ENCODE measurements at places on chromosomes 16 and 17.

DNA sequence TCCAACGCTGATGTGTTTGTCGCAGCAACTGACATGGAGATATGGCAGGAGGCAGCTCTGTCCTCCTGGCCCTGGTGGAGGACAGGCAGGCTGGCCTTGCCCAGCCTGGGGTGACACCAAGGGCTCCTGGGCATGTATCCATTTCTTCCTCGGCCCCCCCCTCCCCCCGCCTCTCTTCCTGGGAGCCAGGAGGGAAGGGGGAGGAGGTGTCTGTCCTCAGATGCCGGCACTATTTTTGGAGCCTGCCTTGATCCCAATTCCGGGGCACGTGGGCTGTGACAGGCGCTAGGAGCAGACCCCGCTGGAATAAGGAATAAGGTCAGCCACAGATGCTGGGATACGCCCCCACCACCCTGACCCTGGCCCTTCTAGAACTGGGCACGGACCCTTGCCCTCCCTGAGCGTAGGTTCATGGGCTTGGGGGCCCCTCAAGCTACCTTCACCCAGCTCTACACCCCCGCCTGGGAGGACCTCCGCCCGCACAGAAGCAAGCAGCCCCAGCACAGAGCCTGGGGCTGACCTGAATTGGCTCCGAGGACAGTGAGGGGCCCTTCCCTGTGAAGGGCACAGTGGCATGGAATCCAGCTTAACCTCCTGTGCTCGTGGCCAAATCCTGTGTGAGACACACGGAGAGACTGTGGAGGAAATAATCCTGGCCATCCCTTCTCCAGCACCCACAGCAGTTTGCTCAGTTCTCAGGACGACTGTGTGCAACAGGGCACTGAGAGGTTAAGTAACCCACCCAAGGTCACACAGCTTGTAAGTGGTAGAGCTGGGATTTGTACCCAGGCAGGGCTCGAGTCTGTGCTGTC is 24.1 kb downstream of the SEC14L5 start:
- no peak for DNase-seq

DNA sequence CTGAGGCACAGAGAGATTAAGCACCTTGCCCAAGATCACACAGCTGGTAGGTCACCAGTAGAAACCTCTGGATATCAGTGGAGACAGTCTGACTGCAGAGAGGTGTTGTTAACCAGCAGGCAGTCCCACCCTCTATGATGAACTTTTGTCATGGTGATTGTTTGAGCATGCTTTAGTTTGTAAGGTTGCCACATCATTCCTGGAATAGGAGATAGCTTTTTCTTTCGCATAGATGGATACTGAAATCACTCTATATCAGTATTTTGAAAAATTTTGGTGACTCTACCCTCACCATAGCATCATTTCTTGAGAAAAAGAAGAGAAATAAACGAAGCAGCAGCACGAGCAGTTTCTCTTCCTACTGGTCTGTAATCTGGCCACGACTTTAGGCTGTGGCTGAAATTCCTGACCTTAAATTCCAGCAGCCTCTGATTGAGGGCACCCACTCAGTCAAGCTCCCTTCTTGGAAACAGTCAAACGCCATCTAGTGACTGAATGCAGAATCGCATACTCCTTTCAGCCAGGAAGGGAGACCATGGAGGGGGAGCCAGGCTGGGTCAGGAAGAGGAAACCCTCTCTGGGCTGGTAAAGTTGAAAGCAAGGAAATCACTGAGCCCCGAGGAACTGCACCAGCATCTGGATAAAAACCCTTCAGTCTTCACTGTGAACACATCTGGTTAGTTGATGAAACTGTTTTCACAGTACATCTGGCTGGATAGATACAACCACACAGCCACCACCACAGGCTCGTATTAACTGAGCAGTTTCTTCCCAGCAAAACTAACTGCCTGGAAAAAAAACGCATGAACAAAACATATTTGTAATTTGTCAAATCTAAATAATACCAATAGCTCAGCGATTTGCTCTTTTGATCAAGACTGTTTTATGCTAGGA is 108.5 kb upstream of the XYLT1 start:
- DNase-seq, result peak; percentile 12

- DNase-seq, result no peak
Observed at GRCh38 chr16:3187798-3188674, at the start of gene OR1F1. OR1F1 (plus strand) TSS chr16:3188204.

GRCh38 chr16:14528306-14528705 is 101.8 kb downstream of the PARN start:
- DNase-seq, result no peak

GRCh38 chr16:57785385-57785784 is 16.9 kb downstream of the KIFC3 start:
- no peak for DNase-seq

DNA sequence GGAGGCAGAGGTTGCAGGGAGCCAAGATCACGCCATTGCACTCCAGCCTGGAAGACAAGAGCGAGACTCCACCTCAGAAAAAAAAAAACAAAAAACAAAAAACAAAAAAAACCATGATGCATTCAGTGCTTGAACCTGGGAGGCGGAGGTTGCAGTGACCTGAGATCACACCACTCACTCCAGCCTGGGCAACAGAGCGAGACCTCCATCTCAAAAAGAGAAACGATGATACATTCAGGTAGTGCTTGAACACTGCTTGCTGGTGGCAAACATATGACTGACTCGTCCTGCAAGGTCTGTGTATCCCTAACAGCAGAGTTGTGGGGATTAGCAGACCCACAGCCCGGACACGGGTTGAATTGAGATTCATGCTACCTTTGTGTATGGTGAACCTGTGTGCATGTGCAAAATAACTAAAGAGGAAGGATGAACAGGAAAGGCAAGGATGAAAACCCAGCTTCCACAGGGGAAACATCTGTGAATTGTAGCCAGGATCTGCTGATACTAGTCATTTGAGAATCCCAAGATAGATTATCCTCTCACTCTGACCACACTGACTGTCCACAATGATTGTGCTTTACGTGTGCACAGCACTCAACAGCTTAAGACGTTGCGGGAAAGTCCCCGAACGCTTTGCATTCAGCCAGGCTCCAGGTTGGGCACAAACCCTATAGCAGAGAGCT is 52.4 kb upstream of the MRPS23 start:
- DNase-seq, result no peak

GRCh38 chr16:74461826-74462225 is 40.5 kb upstream of the CLEC18B start:
- no peak for DNase-seq

DNA sequence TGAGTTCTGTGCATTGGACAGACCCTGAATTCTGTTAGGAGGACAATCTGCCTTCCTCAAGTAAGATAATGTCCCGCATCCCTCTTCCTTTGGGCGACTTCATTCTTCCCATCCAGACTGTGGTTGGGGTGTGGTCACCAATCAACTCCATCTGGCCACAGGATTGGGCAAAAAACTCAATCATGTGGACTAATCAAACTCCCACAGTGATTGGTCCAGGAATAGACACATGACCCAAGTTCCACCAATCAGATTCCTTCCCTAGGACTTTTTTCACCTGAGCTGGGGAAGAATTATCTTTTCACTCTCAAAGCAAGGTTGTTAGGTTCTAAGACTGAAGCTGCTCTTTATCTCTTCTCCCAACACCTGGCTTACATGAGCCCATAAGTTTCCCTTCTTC is 13.2 kb upstream of the NKD1 start:
- no peak for DNase-seq

DNA sequence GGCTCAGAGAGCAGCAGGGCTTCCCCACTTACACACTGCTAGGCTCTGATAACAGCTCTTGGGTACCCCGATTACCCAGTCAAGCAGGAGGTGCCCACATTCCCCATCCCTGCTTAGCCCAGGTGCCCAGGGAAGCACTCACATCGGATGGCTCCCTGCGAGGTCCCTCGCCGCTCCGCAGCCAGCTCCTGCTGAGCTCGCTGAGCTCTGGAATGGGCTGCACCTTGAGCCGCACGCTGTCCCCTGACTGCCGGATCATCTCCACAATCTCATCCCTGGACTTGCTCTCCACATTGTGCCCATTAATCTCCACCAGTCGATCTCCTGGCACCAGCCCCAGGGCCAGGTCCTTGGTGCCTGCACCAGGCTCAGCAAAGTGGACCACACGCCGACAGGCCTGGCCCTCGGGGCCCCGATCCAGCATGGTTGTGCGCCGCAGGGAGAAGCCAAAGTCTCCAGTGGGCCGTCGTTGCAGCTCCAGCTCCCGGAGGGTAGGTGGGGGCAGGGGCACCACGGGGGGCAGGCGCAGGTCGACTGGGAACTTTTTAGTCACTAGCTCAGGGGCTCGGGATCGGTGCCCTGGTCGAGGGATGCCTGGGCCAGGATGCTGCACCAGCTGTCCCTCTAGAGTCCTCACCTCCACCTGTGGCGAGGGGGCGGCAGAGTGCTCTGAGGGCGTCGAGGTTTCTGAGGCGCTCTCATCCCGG is 14.2 kb downstream of the MYO18A start:
- DNase-seq, result no peak

DNA sequence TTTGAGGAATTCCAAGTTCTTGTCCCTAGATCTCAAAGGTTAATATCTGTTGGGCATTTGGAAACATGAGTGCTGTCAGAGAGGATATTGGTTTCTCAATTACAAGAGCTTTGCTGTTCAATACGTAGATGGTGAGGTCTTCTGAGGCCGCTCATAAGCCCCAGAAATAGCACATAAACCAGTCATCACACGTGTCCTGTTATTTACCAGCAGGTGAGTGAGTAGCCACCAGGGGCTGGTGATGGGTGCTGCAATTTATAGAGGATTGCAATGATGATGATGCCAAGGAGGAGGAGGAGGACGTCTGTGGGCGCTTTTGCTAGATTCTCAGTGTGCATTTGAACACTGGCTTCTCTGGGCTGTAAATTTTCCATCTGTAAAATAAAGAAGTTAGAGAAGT is 89.0 kb downstream of the SALL1 start:
- DNase-seq, result no peak

DNA sequence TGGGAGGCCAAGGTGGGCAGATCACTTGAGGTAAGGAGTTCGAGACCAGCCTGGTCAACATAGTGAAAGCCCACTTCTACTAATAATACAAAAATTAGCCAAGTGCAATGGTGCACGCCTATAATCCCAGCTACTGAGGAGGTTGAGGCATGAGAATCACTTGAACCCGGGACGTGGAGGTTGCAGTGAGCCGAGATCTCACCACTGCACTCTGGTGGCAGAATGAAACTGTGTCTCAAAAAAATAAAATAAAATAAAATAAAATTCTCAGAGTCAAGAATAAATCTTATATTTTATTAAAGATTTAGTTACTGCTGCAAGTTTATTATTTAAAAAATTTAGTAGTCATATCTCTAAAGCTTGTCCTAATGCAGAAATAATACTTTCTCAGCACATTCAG is 29.7 kb downstream of the ARL4D start:
- no peak for DNase-seq

GRCh38 chr17:35906191-35906925 is 24.2 kb downstream of the RDM1 start:
- DNase-seq, result no peak

DNA sequence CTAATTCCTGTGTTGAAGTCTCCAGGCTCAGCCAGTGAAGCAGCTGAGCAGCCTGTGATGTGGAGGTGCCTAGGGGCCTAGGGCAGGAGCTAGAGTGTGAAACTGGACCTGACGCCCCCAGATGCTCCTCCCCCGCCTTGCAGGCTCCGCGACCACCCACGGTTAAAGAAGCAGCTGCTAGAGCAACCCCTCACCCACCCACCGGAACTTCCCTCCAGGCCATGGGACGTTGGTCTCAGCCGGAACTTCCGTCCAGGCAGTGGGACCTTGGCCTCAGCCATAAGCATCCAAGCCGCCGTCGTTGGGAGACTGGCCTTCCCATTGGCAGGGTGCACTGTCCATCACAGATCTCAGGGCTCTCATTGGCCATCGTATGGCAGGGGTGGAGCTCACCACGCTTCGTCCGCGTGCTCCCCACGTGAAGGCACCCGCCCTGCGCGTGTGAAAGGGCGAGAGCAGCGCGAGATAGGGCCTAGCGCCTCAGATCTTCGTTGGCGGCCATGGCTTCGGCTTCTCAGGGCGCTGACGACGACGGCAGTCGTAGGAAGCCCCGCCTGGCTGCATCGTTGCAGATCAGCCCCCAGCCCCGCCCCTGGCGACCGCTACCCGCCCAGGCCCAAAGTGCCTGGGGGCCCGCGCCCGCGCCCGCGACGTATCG is at the start of gene ADAD2:
Gene ADAD2 (plus strand): TSS at position 427 of the 658 bp plus-strand sequence. CDS start 74 bp downstream, at position 501.
- no peak for DNase-seq

DNA sequence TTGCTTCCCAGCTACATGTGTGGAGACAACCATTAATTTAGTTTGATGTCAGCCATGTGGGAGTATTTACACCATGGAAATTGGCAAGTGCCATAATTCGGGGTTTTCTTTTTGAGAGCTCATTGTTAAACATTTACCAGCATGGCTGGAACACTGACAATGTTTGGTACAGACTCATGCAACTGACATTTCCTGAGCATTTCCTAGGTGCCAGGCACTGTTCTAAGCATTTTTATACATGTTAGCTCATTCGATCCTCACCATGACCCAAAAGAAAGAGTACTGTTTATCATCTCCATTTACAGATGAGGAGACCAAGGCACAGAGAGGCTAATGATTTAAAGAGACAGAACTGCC is 86.9 kb downstream of the FOXL1 start:
- no peak for DNase-seq

DNA sequence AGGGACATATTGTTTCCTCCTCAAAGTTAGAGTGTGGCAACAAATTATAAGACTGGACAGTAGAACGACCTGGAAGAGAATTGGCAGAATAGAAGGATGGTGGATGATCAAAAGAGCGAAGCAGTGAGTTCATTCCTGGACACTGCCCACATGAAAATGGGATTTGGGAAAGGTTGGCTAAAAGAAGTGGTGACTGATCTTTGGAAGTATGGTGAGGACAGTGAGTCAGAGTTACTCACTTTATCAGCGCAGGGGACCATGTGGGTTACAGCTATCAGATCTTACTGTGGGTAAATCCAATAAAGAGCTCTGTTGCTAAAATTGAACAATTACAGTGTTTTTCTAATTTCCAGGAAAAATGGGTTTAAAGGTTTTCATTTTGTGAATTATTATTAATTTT is 2.7 kb upstream of the TANC2 start:
- DNase-seq, result no peak

DNA sequence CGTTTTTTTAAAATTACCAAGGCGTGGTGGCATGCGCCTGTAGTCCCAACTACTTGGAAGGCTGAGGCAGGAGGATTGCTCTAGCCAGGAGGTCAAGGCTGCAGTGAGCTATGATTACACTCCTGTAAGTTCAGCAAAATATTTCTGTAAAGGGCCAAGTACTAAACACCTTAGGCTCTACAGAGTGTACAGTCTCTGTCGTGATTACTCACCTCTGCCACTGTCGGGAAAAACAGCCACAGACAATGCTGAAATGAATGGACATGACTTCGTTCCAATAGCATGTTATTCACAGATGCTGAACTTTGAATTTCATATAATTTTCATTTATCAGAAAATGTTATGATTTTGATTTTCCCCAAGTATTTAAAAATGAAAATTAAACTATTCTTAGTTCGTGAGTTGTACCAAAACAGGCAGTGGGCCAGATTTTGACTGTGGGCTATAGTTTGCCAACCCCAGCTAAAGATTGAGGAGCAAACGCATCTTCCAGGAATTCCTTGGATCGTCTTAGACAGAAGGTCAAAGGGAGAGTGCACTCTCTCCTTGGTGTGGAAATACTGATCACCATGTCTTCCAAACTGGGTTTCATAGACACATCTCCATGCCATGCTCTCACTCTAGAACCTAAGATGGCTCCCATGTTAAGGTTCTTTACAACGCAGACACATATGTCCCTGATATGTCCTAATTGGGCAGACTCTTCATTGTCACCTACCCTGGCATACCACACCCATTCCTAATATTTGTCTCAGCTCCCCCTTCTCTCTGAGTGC is 89.5 kb downstream of the MARF1 start:
- no peak for DNase-seq

All from COR-L47 (cell line).